ENCODE measurements at places on chromosomes 2 and 18. TPM values are rescaled to one million over a fixed set of nuclear protein-coding genes. Genes with fewer than 3 reads are reported as not detected.

GRCh38 chr2:1450915-1451314 lies 37.7 kb downstream of the TPO start:
- no peaks in the 10 kb centered on the region for H3K36me3 ChIP-seq
- no peaks in the 10 kb centered on the region for H3K4me1 ChIP-seq
- H3K27ac ChIP-seq: no peak overlapping the region

- no peaks in the 10 kb centered on the region for H3K27me3 ChIP-seq
- H3K4me3 ChIP-seq: no peak overlapping the region
- H3K4me1 ChIP-seq: no peaks in the 10 kb centered on the region
- H3K36me3 ChIP-seq: no peaks in the 10 kb centered on the region
- DNase-seq: no peak
- H3K27ac ChIP-seq: no peak overlapping the region
Measured at GRCh38 chr18:22485808-22486244, 68.1 kb upstream of the CTAGE1 start.

DNA sequence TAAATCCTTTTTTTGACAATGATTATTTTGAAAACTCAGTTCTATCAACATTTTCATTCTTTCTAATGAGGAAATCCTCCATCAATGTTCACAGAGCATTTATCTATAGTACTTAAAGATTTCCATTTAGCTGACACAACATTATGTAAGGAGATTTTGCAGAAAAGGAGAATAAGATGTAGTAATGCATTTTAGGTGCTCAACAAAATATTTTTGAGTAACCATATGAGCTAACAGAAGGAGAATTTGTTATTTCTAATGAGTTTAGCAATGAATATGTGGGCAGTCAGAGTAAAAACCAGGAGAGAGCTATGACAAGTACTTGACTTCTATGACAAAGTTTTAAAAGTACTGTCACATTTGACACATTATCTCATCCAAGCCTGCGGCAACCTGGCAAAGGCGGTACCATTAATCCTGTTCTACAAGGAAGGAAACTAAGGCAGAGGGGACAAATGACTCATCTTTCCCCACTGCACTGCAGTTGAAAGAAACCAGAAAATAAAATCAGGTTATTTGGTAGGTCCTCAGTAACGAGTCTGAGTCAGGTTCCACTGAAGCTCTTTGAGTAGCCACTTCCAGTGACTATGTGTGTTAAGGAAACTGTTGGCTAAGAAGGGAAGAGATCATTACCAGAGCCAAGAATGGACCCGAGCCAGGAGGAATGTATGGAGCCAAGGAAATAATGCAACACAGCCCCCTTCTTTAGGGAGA lies 134.1 kb upstream of the ITGB6 start:
- no peaks in the 10 kb centered on the region for H3K27me3 ChIP-seq
- peaks cover 4% of the 10 kb centered on the region for H3K4me1 ChIP-seq
- no peak overlapping the region for H3K4me3 ChIP-seq
- H3K27ac ChIP-seq: no peak overlapping the region

PXDN gene
- 131 TPM for total RNA-seq

ABCA12 gene
- not detected for total RNA-seq

ARL5A gene
- 74.8 TPM for total RNA-seq

PDK1 gene
- total RNA-seq: 18.2 TPM

DNA sequence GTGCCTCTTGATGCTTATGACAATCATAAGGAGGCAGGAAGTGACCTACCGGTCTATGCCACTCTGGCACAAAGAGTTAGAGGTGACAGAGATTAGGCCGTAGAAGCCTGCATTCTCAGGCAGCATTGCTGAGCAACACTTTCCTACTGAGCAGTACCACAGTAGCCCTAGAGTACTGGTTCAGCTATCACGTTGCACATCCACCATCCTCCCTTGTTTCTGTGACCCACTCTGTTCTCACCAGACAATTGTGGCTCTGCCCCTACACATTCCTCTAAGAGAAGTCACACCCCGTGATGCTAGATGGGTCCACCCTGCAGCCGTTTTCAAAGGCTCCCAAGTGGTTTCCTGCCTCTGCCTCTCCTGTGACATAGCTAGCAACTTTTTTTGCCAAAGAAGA lies 22.6 kb upstream of the SUCLG1 start:
- no peaks in the 10 kb centered on the region for H3K27me3 ChIP-seq
- H3K4me3 ChIP-seq: no peak overlapping the region
- no peak for DNase-seq
- H3K4me1 ChIP-seq: no peaks in the 10 kb centered on the region

SERPINB2 gene
- total RNA-seq: not detected

IL37 gene
- not detected for total RNA-seq

- DNase-seq: no peak
- no peak overlapping the region for H3K27ac ChIP-seq
- no peaks in the 10 kb centered on the region for H3K27me3 ChIP-seq
- no peaks in the 10 kb centered on the region for H3K4me1 ChIP-seq
- no peak overlapping the region for H3K4me3 ChIP-seq
Measured at GRCh38 chr2:203898657-203899056, 31.1 kb downstream of the CTLA4 start.

GRCh38 chr2:9630117-9630735 lies 571 bp downstream of the YWHAQ start:
- H3K36me3 ChIP-seq: peaks cover 32% of the 10 kb centered on the region
- no peaks in the 10 kb centered on the region for H3K4me1 ChIP-seq
- H3K27me3 ChIP-seq: no peaks in the 10 kb centered on the region
- DNase-seq: peak; percentile 43
- H3K4me3 ChIP-seq: peak overlapping the region; percentile 100

DNA sequence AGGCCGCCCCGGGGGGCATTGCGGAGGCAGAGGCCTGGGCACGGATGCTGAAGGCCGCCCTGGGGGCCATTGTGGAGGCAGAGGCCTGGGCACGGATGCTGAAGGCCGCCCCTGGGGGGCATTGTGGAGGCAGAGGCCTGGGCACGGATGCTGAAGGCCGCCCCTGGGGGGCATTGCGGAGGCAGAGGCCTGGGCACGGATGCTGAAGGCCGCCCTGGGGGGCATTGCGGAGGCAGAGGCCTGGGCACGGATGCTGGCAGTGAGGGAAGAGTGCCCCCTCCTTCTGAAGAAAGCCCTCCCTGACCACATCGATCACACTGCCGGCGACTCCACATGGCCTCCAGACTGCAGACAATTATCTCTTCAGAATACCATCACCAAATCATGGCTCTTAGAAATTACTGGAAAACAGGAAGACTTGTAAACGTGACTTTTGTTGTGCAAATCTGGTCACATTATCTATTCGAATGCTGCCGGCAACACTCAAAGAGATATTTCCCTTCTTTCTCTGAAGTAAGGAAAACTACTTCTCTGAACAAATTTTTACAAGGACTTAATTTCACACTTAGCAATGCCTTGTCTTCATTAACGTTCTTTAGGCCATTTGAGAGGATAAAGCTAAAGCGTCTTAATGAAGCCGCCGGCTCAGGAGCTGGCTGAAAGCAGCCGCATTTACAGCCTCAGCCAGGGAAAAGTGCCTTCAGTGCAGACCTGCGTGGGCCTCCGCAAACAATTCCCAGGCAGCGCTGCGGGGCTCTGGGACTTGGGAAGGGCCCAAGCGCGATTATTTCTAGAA lies 18.1 kb upstream of the SNTG2 start:
- no peaks in the 10 kb centered on the region for H3K36me3 ChIP-seq
- no peak for DNase-seq
- no peak overlapping the region for H3K27ac ChIP-seq
- no peak overlapping the region for H3K4me3 ChIP-seq
- peaks cover 4% of the 10 kb centered on the region for H3K4me1 ChIP-seq

GRCh38 chr2:84306361-84306760 lies 152.7 kb downstream of the SUCLG1 start:
- no peaks in the 10 kb centered on the region for H3K36me3 ChIP-seq
- H3K4me1 ChIP-seq: peaks cover 5% of the 10 kb centered on the region
- no peak for DNase-seq
- H3K27me3 ChIP-seq: no peaks in the 10 kb centered on the region

MTCL1 gene
- 62.0 TPM for total RNA-seq

- no peak for DNase-seq
- H3K4me1 ChIP-seq: peaks cover 10% of the 10 kb centered on the region
- no peak overlapping the region for H3K27ac ChIP-seq
Measured at GRCh38 chr2:170694316-170694715, 20.8 kb upstream of the SP5 start.

DNA sequence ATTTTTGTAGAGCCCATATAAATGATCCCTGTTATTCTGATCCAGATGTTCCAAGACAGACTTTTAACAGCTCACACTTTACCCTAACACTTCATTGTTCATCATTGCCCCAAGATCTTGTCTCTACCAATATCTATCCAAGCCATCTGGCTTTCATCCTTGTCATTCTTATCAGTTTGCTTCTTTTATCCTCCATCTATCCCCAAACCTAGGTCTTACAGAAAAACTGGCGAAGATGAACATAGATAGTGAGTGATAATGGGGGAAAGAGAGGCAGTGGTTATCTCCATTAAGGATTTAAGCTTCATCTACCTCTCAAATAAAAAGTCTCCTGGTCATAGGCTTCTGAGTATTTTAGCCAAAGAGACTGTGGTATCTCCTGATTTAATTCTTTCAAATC lies 89.5 kb downstream of the DHRS9 start:
- no peaks in the 10 kb centered on the region for H3K4me1 ChIP-seq
- no peak for DNase-seq
- H3K4me3 ChIP-seq: no peak overlapping the region
- no peaks in the 10 kb centered on the region for H3K27me3 ChIP-seq

VSNL1 gene
- 108 TPM for total RNA-seq

- no peaks in the 10 kb centered on the region for H3K4me1 ChIP-seq
- H3K4me3 ChIP-seq: no peak overlapping the region
- H3K36me3 ChIP-seq: no peaks in the 10 kb centered on the region
Measured at GRCh38 chr2:123953846-123954245, 71.2 kb upstream of the CNTNAP5 start.

GAREM1 gene
- total RNA-seq: 9.2 TPM

GRCh38 chr2:237618449-237618848 lies 8.9 kb upstream of the LRRFIP1 start:
- H3K36me3 ChIP-seq: no peaks in the 10 kb centered on the region
- peaks cover 21% of the 10 kb centered on the region for H3K4me1 ChIP-seq
- H3K4me3 ChIP-seq: no peak overlapping the region
- H3K27me3 ChIP-seq: no peaks in the 10 kb centered on the region
- no peak overlapping the region for H3K27ac ChIP-seq
- DNase-seq: no peak

CDK5R2 gene
- total RNA-seq: not detected
